ENCODE measurements at places on chromosomes 7 and 10. TPM values are rescaled to one million over a fixed set of nuclear protein-coding genes. Genes with fewer than 3 reads are reported as not detected.
A peak's percentile ranks its signal among the peaks of the same experiment; 100 is the strongest.

- DNase-seq, result no peak
These were observed 177.9 kb downstream of the TNS3 start for GRCh38 chr7:47404010-47404409.

GRCh38 chr7:101470668-101471487 lies 108.2 kb downstream of the COL26A1 start:
- no peak for DNase-seq

- DNase-seq, result peak; percentile 39
These were observed 36.6 kb upstream of the SRGN start for GRCh38 chr10:69051303-69051702.

- no peak for DNase-seq
These were observed 23.2 kb downstream of the UPF2 start for GRCh38 chr10:12019283-12019971.

DNA sequence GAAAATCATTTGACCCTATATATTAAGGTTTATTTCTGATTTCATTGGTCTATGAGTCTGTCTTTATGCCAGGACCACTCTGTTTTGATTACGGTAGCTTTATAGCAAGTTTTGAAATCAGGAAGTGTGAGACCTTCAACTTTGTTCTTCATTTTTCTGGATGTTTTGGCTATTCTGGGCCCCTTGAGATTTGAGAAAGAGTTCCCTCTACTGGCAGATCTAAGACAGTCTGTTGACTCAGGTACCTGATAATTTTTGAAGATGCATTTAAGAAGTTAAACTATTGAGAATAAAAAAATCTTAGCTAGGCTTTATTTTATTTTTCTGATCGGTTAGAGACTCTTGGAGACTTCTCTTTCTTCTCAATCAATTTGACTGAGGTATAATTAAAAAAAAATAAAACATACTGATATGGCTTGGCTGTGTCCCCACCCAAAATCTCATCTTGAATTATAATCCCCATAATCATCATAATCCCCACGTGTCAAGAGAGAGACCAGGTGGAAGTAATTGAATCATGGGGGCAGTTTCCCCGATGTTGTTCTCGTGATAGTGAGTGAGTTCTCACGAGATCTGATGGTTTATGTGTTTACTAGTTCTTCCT lies 209.2 kb downstream of the SNX10 start:
- peak; percentile 52 for DNase-seq

- no peak for DNase-seq
These were observed 957.6 kb upstream of the ZNF722 start for GRCh38 chr7:63040966-63041610.

- DNase-seq, result no peak
These were observed 10.4 kb downstream of the UNC5B start for GRCh38 chr10:71222601-71223346.

GRCh38 chr10:11610826-11611247 lies 613 bp downstream of the USP6NL start:
- no peak for DNase-seq

GRCh38 chr7:115060095-115060870 lies 138.4 kb downstream of the MDFIC start:
- DNase-seq, result no peak

GRCh38 chr7:40077849-40078248 lies 56.6 kb downstream of the MPLKIP start:
- DNase-seq, result no peak

- DNase-seq, result no peak
These were observed 111.0 kb downstream of the SMURF1 start for GRCh38 chr7:99032928-99033327.

- no peak for DNase-seq
These were observed 718 bp upstream of the FZD1 start for GRCh38 chr7:91263384-91264045.

DNA sequence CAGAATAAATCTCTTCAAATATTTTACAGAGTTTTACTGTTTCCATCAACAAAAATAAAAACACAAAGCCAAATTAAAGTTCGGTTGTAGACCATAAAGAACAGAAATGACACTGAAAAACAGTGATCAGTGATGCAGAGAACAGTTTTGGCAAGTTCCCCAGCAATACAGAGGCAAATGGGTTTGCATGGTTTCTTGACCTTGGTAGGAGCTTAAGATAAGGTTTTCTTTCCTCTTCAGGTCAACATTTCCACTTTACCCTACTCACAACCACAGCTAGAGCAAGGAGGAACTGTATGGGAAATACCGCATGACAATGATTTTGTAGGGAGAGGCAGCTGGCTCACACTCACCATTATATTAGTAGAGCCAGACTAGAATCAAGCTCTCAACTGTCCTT lies 199.5 kb downstream of the SH2D4B start:
- no peak for DNase-seq

- DNase-seq, result no peak
These were observed 99.3 kb downstream of the KAT6B start for GRCh38 chr10:74925708-74926107.

DNA sequence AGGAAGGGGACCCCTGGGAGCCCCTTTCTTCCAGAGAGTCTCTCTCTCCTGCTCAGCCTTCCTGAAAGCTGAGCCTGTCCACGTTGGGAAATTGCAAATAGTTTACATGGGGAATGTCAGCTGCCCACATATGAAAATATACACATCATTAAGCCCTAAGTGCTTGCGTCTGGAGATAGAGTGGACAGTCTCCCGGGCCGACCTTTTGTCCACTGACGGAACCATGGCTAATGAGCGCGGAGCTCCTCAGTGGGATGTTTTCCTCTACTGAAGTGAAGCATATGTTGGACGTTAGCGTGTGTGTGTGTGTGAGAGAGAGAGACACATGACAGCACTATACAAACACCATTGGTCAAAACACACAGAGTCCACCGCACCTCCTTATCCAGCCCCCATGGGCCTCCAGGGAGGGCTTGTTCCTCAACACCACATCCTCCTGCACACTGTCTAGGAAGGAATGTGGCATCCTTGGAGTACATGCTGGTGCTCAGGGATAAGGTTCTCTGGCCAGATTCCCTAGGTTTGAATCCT lies 128.4 kb downstream of the RGS10 start:
- DNase-seq, result no peak

GRCh38 chr10:60808036-60808435 lies 29.8 kb downstream of the CDK1 start:
- DNase-seq, result no peak

- DNase-seq, result no peak
These were observed 40.8 kb downstream of the VOPP1 start for GRCh38 chr7:55531536-55531935.

GRCh38 chr7:114295522-114295921 lies 119.1 kb upstream of the FOXP2 start:
- DNase-seq, result no peak

- DNase-seq, result no peak
These were observed 55.9 kb downstream of the SLC25A13 start for GRCh38 chr7:96266015-96266414.

- DNase-seq, result no peak
These were observed 168.2 kb upstream of the IGFBP3 start for GRCh38 chr7:46089281-46089680.

DNA sequence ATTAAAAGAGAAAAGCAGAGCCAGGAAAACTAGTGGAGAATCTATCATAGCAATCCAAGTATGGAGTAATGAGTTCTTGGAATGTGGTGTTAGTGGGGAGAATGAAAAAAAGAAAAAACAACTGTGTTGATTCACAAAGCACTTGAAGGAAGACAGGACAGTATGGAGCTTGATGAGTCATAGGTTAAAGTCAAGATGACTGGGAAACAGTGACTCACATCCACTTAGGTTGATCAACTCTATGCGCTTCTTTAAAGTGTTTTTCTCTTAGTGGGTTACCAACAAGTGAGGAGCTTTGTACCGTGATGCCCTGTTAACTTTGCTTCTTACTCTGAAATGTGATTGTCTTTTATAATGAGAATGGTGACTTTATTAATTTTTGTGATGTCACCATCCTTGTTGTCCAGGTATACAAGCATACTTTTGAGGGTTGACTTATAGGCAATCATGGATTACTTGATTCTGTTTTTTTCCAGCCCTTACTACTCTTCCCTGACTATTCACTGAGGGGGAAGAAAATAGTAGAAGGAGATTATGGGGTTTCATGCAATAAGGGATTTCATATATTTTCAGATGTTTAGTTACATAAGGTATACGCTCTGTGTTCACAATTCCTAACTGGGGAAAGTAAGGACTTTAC lies 32.1 kb upstream of the MDFIC start:
- DNase-seq, result peak; percentile 64

DNA sequence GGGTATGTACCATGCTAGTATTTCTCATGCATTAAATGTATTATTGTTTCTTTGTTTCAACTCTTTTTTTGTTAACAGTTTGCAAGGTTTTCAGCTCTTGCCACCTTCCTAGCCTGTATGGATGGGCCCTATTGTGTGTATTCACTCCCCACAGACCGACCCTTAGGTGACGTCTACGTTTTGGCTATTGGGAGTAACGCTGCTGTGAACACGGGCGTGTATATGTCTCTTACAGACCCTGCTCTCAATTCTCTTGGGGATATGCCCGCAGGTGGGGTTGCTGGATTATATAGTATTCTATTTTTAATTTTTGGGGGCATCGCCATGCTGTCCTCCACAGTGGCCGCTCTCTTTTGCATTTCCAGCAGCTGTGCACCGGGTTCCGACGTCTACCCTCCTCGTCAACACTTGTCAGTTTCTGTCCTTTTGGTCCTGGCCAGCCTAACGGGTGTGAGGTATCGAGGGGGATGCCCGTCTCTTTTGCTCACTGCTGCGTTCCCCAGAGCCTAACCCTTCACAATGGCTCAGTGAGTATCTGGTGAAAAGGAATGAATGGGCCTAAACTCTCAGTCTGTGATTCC lies 64.1 kb upstream of the GNA12 start:
- no peak for DNase-seq

DNA sequence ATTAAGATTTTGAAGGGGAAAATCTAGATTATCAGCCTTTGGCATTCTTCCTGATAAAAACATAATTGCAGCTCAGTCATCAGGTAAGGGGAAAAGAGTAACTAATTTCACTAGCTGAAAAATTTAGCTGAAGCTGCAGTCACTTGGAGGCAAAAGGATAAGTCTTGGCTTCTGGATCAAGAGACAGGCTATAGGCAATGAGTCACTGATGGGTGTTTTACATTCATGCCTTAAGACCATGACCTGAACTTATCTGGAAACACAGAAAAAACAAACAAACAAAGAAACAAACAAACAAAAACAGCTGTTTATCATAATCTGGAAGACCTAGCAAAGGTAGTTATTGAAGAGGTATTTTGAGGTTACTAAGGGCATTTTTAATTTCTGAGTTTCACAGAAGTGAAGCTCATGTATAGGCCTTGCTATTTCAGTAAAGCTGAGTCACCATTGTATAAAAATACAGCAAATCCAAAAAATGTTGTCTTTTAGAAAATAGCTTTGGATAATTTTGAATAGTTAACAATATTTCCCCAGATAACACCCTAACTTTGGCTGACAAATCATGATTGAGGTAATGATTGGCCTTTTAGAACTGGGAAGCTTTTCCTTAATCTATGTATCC lies 40.3 kb downstream of the ZNF22 start:
- peak; percentile 50 for DNase-seq

DNA sequence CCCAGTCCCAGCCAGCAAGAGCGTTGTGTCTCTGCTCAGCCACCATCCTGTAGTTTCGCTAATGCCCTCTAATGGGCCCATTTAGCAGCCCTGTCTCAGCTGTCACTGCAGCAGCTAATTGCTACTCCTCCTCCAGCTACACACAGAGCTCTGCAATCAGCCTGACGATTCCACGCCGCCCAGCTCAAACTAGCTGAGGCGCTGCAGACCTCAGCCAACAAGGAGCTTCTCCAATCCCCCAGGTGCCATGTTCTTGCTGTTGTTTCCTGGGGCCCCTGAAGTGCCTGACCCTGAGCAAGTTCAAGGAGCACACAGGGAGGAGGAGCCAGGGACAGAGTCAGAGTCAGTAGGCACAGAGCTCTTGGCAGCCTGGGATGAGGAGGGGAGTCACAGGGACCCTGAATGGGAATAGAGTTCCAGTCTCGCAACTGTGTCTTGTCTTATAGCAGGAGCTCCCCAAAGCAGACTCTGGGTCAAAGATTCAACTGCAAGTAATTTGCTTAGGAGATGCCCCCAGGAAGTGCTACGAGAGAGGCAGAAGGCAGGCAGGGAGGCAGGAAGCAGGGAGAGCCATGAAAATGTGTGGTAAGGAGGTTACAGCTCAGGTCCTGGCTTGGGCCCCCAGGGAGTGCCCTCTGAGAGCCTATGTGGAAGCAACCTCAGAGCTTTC lies 135.8 kb upstream of the UNC5B start:
- DNase-seq, result no peak

DNA sequence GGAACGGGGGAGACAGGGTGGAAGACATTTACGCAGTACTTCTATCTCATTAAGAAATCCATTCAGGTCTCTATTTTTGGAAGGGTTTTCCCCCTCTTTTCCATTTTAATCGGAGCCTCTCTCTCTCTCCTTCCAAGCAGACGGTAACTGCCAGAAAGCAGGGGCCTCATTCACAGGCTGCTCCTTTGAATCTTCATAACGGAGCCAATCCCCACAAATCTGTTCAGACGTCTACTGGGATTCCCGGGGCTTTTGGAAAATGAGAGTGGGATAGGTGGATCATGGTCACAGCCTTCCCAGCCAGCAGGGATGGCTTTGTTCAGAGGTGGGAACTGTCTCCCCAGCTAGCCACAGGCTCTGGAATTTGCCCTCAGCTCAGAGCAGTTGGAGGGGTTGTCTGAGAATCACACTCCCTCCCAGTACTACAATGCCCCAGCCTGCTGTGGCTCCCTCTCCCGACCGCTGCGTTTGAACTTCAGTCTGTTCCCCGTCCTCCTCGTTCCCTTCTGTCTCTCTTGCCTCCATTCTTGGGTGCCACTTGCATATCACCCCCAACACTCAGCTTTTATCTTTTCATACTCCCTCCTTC lies 413.6 kb downstream of the PLXNA4 start:
- DNase-seq, result no peak

DNA sequence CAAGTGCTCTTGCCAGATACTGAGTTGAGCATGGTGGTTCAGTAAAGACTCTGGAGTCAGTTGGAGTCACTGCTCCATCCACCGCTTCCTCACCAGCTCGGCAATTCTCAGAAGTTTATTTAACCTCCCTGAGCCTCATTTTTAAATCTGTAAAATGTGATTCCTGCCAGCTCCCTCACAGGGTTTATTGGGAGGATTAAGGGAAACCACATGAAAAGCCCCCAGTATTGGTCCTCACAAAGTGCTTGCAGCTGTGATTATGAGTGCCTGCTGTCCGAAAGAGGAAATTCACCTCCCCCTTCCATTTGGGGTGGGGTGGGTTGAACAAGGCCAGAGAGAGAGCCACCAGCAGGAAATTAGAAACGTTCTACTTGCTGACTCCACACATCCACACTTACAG lies 99.0 kb downstream of the AOAH start:
- no peak for DNase-seq

MYL10 gene
- not detected for polyA plus RNA-seq

KLLN gene
- 0.18 TPM for polyA plus RNA-seq

DBF4 gene
- polyA plus RNA-seq, result 3.7 TPM

TYW1B gene
- polyA plus RNA-seq, result 0.69 TPM

FOXP2 gene
- 0.25 TPM for polyA plus RNA-seq

CPA2 gene
- polyA plus RNA-seq, result not detected

ATRNL1 gene
- not detected for polyA plus RNA-seq

LIPJ gene
- polyA plus RNA-seq, result not detected

PPP1R9A gene
- 0.50 TPM for polyA plus RNA-seq

NSMCE4A gene
- 36.1 TPM for polyA plus RNA-seq

HKDC1 gene
- polyA plus RNA-seq, result not detected

SEC31B gene
- polyA plus RNA-seq, result 14.4 TPM

INHBA gene
- polyA plus RNA-seq, result 21.4 TPM

LRRD1 gene
- polyA plus RNA-seq, result not detected

Measured in endothelial cell of umbilical vein (primary cell).